KG1 (cell line): ENCODE measurements at places on chromosomes 1 and 21.
A peak's percentile ranks its signal among the peaks of the same experiment; 100 is the strongest.

- no peak for DNase-seq
Measured at GRCh38 chr21:41610042-41610839, 102.3 kb upstream of the TMPRSS2 start.

- DNase-seq: no peak
Measured at GRCh38 chr1:2583871-2584351, 2.7 kb upstream of the PRXL2B start.

DNA sequence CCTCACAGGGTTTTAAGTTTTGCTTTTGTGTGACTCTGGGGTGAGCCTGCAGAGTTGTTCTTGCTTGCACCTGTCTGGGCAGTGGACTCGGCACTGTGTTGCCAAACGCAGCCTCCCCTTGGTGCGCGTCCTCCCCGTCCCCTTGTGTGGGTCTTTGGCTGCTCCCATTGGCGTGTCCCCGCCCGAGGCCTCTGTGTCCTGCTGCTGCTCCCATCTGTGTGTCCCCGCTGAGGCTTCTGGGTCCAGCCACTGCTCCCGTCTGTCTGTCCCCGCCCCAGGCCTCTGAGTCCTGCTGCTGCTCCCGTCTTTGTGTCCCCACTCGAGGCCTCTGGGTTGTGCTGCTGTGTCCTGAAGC, 62.8 kb downstream of the PCNT start:
- DNase-seq: no peak

GRCh38 chr1:167871331-167871730, 42.6 kb downstream of the ADCY10 start:
- no peak for DNase-seq

GRCh38 chr1:27399251-27400025, 7.0 kb downstream of the GPR3 start:
- no peak for DNase-seq

- DNase-seq: no peak
Measured at GRCh38 chr1:163257763-163258162, 55.0 kb upstream of the RGS5 start.

DNA sequence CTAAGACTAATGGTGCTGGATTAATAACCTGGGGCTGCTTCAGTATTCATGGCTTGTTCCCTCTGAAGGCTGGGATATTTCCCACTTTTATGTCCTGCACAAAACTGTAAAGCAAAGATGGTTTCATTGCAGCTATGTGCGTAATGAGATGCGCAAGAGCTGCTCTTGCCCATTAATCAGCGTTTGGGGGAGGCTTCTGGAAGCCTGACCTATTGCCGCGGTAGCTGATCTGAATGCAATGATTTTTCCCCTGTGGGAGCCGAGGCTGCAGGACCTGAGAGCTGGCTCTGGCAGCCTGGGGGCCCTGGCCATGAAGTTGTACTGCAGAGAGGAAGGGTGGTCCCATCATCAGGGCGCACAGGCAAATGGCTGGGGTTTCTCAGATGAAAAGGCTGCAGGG, 239.8 kb downstream of the CAMTA1 start:
- DNase-seq: no peak

GRCh38 chr1:214637722-214638458, 34.9 kb downstream of the CENPF start:
- DNase-seq: no peak

DNA sequence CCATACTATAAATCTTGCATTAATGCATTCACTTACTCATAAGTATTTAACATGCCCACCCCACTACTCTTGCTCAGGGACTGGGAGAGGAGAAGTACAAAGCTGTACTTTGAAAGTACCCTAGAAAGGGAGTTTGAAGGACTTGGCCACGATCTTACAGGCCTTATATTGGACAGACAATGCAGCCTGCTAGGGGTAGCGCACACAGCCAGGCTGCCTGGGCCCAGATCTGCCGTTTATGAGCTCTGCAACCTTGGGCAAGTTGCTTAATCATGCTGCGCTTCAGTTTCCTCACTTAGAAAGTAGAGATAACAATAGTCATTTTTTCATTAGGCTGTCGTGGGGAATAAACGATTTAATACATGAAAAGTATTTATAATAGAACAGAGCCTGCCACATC, 110.1 kb downstream of the CDC7 start:
- DNase-seq: no peak

DNA sequence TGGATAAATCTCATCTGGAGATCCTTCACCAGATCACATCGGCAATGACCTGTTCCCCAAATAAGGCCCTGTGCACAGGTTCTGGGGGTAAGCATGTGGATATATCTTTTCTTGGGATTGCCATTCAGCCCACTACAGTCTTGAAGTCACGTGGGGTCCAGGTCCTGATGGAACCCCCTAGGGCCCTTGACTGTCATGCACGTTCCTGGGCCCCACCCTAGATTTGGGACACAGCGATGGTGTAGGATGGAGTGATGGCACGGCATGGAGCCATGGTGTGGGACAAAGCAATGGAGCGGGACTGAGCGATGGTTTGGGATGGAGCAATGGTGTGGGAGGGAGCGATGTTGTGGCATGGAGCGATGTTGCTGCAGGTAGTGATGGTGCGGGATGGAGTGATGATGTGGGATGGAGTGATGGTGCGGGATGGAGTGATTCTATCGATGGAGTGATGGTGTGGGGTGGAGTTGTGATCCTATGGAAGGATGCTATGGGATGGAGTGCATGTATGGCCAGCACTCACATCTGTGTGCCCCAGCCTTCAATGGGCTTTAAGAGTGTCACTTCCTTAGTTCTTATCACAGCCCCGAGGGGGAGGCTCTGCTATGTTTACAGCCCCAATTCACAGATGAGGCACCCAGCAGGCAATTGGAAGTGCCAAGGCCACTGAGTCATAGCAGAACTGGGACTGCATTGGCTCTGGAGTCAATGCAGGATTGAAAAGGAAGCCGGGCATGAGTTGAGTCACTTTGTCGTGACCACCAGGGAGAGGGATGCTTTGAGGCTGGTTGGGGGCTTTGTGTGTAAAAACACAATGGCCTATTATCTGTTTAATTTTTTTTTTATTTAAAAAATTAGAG, 97.0 kb upstream of the C1orf174 start:
- no peak for DNase-seq

DNA sequence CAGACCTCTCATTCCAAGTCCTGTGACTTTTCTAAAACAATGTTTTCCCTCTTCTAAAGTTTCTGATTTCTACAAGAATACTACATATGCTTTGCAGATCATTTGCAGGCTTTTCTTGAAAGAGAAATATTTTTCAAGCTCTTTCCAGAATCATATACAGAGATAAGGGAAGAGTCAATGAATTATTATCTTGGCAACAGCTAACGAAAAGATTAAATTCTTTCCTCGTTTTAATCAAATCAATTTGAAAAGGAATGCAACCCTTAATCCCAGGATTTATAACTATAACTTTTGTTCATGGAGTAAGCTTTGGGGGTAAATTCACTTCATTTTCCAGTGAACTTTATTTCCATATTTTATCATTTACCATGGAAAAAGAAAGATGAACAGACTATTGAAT, 6.9 kb downstream of the KRTAP11-1 start:
- DNase-seq: no peak

- DNase-seq: no peak
Measured at GRCh38 chr21:30336596-30336995, 898 bp downstream of the KRTAP27-1 start.

- DNase-seq: no peak
Measured at GRCh38 chr21:18349468-18349867, 54.1 kb downstream of the TMPRSS15 start.

DNA sequence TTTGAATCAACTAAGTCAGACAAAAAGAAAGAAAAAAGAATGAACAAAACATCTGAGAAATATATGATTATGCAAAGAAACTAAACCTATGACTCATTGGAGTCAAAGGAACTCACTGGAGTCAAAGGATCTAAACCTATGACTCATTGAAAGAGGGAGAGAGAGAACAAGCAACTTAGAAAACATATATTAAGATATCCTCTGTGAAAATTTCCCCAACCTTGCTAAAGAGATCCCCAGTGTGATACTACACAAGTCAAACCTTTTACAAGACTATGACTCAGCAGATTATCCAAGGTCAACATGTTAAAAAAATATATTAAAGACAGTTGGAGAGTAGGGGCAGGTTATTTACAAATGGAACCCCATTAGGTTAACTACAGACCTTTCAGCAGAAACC, 1538.3 kb downstream of the NCAM2 start:
- DNase-seq: no peak

GRCh38 chr1:50611675-50612074, 188.4 kb upstream of the DMRTA2 start:
- DNase-seq: no peak

GRCh38 chr1:202241376-202242079, 47.9 kb downstream of the LGR6 start:
- DNase-seq: no peak

- DNase-seq: no peak
Measured at GRCh38 chr1:33654267-33654834, 181.9 kb downstream of the ZSCAN20 start.

GRCh38 chr21:39106881-39107462, 76.3 kb downstream of the PSMG1 start:
- DNase-seq: no peak

- DNase-seq: no peak
Measured at GRCh38 chr1:205792481-205792881, 17.2 kb upstream of the RAB29 start.

- DNase-seq: no peak
Measured at GRCh38 chr21:46009951-46010705, 28.6 kb downstream of the COL6A1 start.

- no peak for DNase-seq
Measured at GRCh38 chr1:160359559-160360226, 7.2 kb upstream of the NHLH1 start.

DNA sequence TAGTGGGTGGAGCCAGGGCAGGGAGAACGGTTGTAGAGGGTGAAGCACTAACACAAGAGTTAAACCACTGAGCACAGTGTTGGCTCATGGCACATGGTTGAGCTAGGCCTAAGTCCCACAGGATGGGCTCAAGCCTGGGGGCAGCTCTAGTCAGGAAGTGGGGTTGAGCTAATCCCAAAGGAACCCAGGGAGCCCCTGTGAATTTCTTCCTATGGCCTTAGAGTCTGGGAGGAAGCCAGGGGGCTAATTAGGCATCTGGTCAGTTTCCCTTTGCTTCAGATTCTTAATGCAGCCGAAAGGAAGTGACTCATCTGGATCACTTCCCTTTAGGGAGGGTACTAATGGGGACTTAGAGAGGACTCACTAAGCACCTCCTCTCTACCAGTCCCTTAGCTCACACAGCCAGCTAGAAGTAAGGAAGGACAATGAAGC, 10.1 kb downstream of the CFAP45 start:
- peak; percentile 16 for DNase-seq

DNA sequence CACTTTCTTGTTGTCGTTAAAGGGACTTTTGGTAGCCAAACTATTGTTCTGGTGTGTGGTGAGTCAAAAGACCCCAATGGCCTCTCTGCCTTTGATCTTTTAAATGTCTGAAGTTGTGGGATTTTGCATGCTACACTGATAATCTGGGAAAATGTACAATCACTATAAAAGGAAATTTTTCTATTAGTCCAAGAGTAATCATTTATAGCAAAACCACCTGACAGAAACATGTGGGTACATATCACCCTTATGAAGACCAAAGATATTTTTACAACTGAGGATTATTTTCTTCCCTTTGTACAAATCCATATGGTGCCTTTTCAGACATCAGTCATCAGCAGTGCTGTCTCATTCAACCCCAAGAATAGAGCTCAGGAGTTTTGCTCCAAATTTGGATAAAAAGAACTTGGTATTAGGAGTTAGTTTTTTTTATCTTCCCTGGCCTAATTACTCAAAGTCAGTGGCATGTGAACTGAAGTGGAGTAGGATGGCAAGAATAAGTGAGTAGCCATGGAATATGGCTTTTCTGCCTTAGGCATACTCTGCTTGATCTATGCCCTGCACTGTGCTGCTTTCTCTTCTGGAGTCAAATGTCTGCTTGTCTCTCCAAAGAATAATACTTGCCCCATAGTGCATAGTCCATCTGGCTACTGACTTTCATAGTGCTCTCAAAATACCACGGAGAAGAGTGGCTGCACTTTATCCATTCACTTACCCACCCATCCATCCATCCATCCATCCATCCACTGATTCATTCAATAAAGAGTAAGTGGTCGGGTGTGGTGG, 13.5 kb downstream of the GREM2 start:
- DNase-seq: no peak
